ENCODE measurements at places on chromosomes 16 and 17.

GRCh38 chr16:79792664-79793351 lies 192.3 kb upstream of the MAF start:
- DNase-seq: no peak

DNA sequence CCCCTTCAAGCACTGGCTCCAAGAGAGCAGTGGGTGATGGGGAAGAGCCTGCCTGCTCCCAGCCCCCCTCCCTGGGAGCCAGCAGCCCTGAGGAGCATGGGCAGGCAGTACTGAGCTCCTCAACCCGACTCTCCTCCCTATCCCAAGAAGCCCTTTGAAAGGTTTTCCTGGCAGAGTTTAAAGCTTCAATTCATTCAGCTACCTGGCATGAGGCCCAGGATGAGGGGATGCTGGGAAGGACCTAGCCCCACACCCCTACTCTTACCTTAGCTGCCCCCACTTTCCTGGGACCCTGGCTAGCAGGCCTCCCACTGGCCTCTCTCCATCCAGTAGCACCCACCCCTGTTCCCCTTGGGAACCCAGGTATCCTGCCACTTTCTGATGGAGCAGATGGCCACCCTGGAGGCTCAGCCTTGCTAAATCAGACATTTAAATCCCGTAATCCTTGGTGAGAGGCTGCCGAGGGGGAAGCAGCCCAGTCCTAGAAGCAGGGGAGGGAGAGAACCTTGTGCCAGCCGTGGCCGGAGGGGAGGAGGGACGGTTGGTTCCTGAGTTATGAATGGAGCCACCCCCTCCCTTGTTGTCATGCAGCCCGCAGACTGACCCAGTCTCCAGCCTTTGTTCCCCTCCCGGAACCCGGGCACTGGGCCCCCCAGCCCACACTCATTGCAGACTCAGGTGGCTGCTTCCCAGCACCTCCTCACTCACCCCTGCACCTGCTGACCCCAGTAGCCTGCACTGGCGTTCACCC lies 17.1 kb downstream of the ATP1B2 start:
- peak; percentile 53 for DNase-seq

- no peak for DNase-seq
Observed at GRCh38 chr17:82383411-82383810, 11.8 kb downstream of the UTS2R start.

DNA sequence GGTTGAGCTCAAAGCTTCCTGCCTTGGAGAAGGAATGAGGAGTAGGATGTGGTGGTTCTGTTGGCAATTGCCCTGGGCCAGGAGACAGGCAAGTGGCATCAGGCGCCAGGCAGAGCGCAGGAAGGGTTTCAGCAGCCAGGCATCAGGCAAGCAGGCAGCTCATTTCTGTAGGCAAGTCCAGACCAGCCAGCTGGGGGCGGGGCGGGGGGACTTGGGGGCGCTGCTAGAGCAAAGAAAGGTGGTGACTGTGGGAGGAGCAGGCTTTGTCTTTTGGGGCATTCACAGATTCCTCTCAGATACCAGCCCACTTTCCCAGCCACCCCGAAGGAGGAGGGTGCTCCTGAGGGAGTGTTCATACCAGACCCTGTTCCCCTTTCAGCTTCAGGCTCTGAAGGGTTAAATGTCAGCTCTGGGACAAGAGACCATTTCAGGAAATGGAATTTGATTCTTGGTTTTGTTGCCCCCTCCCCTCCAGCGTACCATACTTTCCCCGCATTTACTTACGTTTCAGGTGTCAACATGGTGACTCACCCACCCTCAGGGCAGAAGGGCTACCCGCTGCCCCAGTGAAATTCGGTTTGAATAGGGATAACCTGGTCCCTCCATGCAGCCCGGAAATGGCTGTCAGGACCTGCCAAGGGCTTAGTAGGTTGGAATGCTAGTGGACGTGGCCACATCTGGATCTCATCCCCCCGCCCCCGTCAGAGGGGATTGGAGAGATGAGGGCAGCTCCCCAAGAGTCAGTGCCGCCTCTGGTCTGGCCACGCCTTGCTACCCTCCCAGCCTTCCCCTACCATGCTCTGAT lies 13.2 kb downstream of the NGFR start:
- no peak for DNase-seq

GRCh38 chr17:48725288-48726064 lies 2.5 kb downstream of the PRAC2 start:
- no peak for DNase-seq

DNA sequence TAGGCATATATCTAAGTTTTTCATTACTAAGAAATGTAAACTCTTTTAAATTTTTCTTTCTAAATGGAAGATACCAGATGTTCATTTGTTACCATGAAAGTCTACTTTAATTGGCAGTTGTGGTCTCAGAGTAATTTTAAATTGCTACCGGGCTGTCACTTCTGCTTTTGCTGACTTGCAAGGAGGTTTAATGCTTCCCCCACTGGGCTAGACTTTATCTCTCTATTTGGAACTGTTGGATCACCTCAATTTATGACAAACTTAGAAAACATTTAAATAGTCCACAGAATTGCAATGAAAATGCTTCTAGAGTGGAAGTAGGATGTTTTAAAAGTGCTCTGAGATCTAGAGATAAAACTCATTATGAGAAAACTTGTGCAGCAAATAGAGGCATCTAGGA lies 479.8 kb upstream of the GOT2 start:
- no peak for DNase-seq

DNA sequence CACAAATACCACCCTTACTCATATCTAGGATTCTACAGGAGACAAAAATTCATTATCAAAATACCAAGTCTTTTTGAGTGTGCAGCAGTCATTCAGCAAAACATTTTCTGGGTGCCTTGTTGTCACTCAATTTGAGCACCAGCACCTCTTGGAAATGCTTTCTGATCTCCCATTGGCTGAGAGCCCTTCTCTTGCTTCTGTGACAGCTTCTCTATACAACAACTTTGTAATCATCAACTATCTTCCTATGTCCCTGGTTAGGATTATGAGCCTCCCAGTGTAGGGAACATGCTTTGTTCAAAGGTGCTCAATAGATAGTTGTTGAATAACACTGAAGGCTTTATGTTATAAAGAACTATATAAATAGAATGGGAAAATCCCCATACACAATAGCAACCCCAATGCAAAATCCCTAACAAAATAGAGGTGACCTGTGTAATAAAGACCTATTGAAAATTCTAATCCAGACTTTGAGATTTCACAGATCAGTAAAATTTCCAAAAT lies 10.3 kb upstream of the RAB11FIP4 start:
- no peak for DNase-seq

- DNase-seq: no peak
Observed at GRCh38 chr17:58337210-58337599, 8.6 kb upstream of the TSPOAP1 start.

All from caudate nucleus (tissue), 63 donors.